ENCODE measurements at places on chromosomes 5 and 9.
A peak's percentile ranks its signal among the peaks of the same experiment; 100 is the strongest.

GRCh38 chr5:143433670-143434069 lies 30.2 kb upstream of the NR3C1 start:
- DNase-seq = no peak

DNA sequence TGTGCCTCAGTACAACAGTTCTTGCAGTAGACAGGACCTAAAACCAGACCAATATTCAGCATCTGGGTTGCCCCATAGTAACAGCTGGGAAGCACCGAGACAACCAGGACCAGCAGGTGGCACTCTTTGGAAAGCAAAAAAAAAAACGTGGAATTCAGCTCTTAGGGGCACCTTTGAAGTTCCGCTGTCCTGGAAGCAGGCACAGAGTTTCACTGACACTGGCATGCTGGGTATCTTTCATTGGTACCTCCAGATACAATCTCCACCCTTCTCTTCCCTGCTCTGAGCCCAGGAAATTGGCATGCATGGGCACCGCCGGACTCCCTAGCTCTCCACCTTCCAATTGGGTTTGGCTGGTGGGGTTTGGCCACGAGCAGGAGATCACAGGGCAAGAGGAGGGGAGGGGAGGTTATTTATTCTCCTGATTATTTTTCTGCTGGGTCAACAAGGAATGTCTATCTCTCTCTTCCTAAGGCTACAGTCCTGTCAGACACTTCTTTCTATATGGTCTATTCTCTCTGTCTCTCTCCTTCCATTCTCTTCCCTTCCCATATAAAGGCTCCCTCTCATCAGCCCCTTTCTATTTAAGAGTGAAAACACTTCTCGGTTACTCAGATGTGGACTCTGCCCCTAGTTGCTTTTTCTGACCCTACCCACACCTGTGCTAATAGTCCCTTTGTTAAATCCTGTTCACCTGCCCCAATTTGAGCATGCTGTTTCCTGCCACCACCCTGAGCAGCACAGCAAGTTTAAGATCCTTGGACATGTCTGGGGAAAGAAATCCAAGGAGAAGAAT lies 1.9 kb upstream of the IDNK start:
- DNase-seq = peak; percentile 58

GRCh38 chr5:15092801-15093200 lies 221.2 kb upstream of the ANKH start:
- DNase-seq = no peak

DNA sequence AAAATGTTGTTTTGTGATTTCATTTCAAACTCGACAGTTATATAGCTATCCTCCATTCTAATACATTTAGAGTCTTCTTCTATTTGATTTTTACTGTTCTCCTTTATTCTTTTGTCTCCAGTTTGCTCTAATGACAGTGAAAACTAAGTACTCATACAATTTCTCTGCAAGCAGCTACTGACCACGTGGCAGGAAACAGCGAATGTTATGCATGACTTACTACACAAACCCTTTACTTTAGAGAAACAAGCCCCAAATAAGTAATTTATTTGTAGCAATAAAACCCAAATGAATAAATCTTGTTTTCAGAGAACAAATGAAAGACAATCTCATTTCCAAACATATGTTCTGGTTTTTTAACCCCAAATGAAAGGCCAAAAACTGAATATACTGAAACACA lies 41.9 kb downstream of the CDH6 start:
- DNase-seq = peak; percentile 77

DNA sequence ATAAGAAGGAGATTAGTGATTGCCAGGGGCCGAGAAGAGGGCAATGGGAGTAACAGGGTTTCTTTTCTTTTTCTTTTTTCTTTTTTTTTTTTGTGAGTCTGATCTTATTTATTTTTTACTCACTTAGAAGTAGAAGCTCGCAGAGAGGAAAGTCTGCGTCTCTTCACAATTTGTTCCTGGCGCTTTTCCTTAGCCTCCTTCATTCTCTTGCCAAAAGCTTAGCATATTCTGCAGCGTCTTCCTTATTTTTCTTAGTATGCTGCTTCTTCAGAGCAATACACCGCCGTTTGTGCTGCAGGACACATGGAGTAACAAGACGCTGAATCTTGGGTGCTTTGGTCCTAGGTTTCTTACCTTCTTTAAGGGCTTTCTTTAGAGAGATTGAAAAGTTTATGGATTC lies 30.3 kb upstream of the DENND4C start:
- DNase-seq = no peak

DNA sequence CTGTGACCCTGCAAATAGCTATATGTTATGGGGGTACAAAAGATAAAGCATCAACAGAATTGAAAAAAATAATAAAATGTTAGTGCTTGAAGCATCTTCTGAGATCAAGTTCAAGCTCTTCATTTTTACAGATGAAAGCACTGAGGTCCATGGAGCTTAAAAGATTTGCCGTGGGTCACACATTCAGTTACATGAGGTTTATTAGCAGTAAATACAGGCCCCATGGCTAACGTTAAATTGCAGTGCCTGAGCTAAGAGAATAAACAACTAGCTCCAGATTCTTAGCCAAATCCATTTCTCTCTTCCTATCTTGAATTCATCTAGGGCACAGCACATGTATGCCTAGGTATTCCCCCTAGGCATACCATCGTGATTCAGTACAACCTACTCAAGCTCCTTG lies 2052.7 kb upstream of the C9orf72 start:
- no peak for DNase-seq

- DNase-seq = no peak
Measured at GRCh38 chr5:137880313-137880712, 8.9 kb upstream of the PKD2L2 start.

DNA sequence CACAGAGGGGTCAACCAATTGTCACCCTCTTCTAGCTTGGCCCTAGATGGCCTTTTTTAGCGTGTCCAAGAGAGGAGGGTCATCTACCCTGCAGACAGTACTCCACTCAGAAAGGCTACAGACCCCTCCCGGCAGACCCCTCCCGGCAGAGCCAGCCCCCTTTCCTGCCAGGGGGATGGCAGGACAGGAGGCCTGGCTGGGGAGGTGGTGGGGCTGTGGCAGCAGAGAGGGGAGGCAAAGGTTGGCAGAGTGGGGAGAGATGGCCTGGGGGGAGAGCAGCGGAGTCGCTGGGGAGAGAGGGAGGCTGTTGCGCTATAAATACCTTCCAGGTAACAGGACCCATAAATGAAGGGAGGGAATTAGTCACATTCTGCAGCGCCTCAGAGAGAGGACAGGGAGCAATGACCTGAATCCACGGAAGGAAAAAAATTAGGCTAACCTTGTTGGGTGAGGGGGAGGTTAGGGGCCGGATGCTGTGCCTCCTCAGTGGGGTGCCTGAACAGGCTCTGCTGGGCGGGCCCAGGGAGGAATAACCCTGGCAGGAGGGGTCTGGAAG lies 32.9 kb upstream of the PSD2 start:
- peak; percentile 55 for DNase-seq

- DNase-seq = peak; percentile 19
Measured at GRCh38 chr9:137453643-137454081, 5.5 kb downstream of the NSMF start.

DNA sequence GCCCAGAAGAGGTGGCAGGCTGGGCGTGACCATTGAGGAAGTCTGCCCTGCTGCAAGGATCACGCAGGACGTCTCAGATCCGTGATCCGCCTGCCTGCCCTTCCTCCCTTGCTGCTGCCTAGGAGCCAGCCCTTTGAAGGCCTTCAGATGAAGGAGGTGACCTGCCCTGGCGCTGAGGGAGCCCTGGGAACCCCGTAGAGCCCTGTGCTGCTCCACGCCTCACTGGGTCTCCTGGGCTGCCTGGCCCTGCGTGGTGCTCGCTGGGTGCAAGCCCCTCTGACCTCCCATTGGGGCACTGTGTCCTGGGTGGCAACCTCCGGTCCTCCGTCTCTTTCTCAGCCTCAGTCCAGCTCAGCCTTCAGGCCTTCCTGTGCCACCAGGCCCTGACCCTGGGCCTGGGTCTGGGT lies 295.3 kb upstream of the IRX4 start:
- DNase-seq = no peak

DNA sequence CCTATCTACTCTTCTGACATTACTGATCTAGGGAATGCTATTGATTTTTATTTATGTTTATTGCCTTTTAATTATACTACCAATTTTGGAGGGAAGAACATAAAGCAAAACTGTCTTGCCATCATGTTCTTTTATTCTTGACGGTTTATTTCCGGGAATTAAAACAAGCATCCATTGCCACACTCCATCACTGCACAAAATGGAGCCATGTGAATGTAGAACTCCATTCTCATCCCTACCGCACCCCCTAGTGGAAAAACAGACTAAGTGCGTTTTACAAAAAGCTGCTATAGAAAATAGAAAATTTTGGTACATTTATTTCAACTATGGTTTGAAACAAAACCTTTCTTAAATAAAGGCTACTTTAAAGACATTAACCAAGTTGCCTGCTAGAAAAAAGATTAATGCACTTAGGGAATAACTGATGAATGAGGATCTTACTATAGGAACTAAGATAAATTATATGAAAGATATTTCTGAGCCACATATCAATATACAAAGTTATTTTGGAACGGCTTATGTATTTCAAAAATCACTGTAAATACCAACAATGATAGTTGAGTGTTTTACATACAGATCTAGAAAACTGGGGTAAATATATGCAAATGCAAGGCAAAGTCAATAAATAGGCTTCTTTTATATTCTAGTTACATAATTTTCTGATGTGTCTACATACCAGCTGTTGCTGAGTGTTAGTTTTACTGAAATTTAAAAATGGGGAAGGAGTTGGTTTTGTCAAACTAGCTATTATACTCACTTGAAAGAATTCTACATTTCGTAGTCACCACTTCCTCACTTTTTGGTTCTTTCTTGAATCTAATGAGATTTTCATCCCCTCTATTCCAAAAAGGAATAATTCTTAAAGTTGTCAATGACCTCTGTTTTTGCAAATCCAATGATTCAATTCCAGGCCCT lies 26.5 kb downstream of the OXCT1 start:
- peak; percentile 59 for DNase-seq

DNA sequence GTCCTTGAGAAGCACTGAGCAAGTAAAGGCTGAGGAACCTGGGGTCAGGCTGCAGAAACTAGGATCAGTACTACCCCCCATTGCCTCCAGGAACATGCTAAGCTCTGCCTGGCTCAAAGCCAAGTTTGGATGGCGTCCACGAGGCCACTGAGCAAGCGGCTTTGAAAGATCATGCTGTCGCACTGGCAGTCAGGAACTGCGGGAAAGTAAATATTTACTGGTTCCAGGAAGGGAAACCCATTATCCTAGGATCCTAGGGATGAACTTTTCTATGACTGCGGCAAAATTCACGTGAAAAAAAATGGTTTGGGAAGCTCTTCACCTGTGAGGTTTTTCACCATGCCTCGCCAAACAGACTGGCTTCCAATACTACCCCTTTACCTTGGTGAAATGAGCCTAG lies 75.3 kb upstream of the PJA2 start:
- peak; percentile 5 for DNase-seq

- DNase-seq = no peak
Measured at GRCh38 chr9:117116084-117116483, 298.8 kb downstream of the ASTN2 start.

DNA sequence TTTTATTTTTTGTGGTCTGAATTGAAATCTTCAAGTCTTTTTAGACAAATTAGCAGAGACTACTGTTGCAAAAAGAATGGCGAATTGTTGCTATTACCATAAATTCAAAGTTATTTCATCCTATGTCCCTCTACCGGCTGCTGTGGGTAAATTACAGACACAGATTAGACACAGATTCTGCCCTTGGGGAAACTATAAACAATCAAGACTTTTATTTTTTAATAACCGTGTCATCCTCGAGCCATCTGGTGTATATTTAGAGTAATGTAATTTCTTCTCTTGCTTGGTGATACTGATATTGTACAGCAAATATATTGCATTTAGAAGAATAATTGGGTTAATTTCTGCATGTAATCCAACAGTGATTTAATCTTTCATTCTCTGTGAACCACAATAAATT lies 228.0 kb upstream of the ADAMTSL1 start:
- DNase-seq = no peak
